ENCODE measurements at places on chromosomes 4 and X.

DNA sequence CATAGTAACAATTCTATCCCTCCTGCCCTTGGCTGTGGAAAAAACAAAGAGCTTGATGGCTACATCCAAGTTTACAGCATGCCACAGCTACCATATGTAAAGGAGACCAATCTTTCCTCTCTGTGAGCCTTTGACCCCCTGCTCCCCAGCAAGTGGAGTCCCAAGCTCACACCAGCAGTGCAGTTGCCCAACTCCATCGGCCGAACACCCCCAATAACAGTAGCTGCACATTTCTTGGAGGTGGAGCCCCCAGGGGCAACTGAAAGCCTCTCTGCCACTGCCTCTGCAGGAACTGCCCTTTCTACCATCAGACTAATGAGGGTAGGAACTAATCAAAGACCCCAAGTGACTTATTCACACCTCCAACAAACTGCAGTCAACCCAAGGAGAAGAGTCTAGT is 81.0 kb upstream of the TCEAL2 start:
- H3K4me3 ChIP-seq, result no peak overlapping the region
- DNase-seq, result no peak
- H3K27ac ChIP-seq, result no peak overlapping the region
- no peaks in the 10 kb centered on the region for H3K4me1 ChIP-seq
- H3K36me3 ChIP-seq, result no peaks in the 10 kb centered on the region
- H3K27me3 ChIP-seq, result no peaks in the 10 kb centered on the region

DNA sequence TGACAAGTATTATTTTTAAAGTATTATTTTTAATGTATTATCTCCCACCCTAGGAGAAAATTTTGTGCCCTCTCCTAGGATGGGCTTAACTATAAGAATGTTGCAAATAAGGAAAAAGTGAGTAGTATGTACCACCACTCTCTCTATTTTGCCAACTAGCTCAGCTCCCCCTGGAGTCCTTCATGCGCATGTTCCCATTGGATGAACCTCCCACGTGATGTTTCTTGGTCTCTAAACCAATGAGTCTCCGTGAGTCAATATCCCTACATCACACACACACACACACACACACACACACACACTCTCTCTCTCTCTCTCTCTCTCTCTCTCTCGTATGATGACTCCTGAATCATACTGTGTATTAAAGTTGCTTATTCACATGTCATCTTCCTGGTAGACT is 129.7 kb upstream of the ZFP42 start:
- no peaks in the 10 kb centered on the region for H3K36me3 ChIP-seq
- H3K27me3 ChIP-seq, result no peaks in the 10 kb centered on the region
- DNase-seq, result no peak
- no peaks in the 10 kb centered on the region for H3K4me1 ChIP-seq
- no peak overlapping the region for H3K27ac ChIP-seq
- no peak overlapping the region for H3K4me3 ChIP-seq

DNA sequence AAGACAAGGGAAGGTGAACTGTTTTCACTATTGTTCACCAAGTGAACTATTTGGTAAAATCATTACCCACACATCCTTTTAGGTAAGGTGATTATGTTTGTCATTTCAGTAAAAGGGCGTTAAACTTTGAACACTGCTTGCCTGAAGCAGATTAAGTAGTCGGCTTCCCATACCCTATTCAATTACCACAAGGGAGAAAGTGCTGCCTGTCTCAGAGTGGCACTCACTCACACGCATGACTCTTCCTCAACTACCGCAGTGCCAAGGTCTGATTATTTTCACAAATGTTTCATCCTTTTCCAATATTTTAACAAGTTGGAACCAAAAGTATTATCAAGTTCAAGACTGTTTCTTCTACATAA is 11.0 kb downstream of the VEGFC start:
- DNase-seq, result no peak
- H3K36me3 ChIP-seq, result no peaks in the 10 kb centered on the region
- H3K27me3 ChIP-seq, result no peaks in the 10 kb centered on the region
- no peak overlapping the region for H3K27ac ChIP-seq
- H3K4me1 ChIP-seq, result no peaks in the 10 kb centered on the region

DNA sequence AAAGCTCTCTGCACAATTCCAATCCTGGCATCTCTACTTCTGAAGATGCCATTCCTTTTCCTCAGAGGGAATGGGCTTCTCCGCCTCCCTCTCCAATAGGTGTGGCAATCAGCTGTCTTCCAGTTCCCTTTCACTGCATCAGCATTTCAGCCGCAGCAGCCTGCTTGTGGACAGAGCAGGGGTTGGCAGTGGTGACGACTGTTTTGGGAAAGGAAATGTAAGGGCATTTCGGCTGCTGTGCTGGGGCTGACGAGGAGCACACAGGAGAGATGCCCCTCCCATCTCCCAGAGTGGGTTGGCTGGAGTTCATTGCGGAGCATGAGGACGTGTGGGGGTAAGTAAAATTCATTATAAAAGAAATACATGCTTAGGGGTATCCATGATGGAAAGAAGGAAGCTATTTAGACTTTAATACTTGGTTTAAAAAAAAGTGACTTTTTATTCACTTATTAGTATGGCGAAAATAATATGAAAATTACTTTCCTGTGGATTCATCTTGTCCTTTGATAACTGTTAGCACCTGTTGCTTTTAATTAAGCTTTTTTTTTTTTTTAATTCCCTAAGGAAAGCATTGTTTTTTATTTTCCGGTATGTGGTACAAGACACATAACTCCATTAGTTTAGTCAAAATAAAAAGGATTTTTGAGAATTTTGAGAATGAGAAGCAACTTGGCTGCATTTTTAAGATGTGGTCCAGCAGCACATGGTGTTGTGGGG is at the start of gene LIMCH1:
Gene LIMCH1 (plus strand): TSS at position 141 of the 717 bp plus-strand sequence. CDS start 67,839 bp downstream, outside the sequence.
- no peaks in the 10 kb centered on the region for H3K36me3 ChIP-seq
- H3K4me1 ChIP-seq, result no peaks in the 10 kb centered on the region
- no peaks in the 10 kb centered on the region for H3K27me3 ChIP-seq
- H3K4me3 ChIP-seq, result no peak within 1 kb of the TSS
- peak; percentile 11 for DNase-seq

GRCh38 chr4:125198916-125199315 is 115.8 kb upstream of the FAT4 start:
- no peak for DNase-seq
- H3K4me1 ChIP-seq, result no peaks in the 10 kb centered on the region
- H3K27me3 ChIP-seq, result no peaks in the 10 kb centered on the region
- no peak overlapping the region for H3K27ac ChIP-seq

GRCh38 chr4:125303821-125304220 is 10.9 kb upstream of the FAT4 start:
- no peaks in the 10 kb centered on the region for H3K27me3 ChIP-seq
- no peaks in the 10 kb centered on the region for H3K4me1 ChIP-seq

GRCh38 chrX:132443196-132444135 is 45.4 kb downstream of the MBNL3 start:
- no peak overlapping the region for H3K4me3 ChIP-seq
- H3K4me1 ChIP-seq, result no peaks in the 10 kb centered on the region
- H3K27ac ChIP-seq, result no peak overlapping the region
- DNase-seq, result no peak

GRCh38 chrX:31320740-31321139 is 248.9 kb upstream of the FTHL17 start:
- H3K36me3 ChIP-seq, result no peaks in the 10 kb centered on the region
- DNase-seq, result no peak
- H3K4me1 ChIP-seq, result no peaks in the 10 kb centered on the region
- no peaks in the 10 kb centered on the region for H3K27me3 ChIP-seq
- H3K27ac ChIP-seq, result no peak overlapping the region

DNA sequence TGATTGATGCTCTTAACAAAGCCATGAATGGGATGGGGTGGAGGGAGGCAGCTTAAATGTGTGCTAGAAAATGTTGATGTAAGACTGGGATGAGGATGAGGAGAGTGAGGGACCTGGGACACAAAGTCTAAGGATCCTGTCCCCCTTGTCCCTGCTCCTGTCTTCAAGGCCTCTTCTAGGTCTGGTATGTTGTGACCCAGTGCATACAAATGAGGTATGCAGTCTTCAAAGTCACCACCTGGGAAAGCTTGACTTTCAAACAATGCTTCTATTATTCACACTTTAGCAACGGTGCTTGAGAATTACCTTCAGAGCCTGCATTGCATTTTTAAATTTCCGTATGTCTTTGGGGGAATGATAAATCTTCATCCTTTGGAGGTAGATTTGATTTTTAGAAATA is 88.4 kb upstream of the SLC34A2 start:
- H3K4me3 ChIP-seq, result no peak overlapping the region
- no peaks in the 10 kb centered on the region for H3K36me3 ChIP-seq
- H3K27me3 ChIP-seq, result no peaks in the 10 kb centered on the region

GRCh38 chr4:1534876-1535526 is 128.8 kb upstream of the NKX1-1 start:
- H3K4me3 ChIP-seq, result no peak overlapping the region
- DNase-seq, result no peak
- H3K4me1 ChIP-seq, result no peaks in the 10 kb centered on the region
- no peak overlapping the region for H3K27ac ChIP-seq
- H3K36me3 ChIP-seq, result no peaks in the 10 kb centered on the region
- H3K27me3 ChIP-seq, result no peaks in the 10 kb centered on the region

DNA sequence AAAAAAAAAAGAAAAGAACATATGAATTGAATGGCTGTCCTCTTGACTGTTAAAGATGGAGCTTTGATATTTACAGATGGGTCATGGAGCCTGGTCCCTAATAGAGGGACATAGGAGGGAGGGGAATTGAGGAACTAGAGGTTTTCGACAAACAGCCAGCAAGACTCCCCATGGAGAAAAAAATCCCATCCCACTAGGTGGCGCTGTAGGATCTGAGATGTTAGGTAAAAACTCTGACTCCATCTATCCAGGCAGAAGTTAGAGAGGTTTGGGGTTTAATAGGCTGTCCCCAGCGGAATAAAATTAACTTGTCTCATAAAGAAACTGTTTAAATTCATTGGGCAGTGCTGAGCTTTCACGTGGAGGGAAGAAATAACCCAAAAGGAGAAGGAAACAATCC is 45.9 kb downstream of the HMGB2 start:
- no peak overlapping the region for H3K27ac ChIP-seq
- no peaks in the 10 kb centered on the region for H3K27me3 ChIP-seq
- DNase-seq, result peak; percentile 47
- no peak overlapping the region for H3K4me3 ChIP-seq
- H3K36me3 ChIP-seq, result 0 out of 2 replicates have a peak, but pooled peaks cover 2% of the 10 kb centered on the region

GRCh38 chrX:21779095-21779494 is 21.2 kb upstream of the SMPX start:
- H3K4me3 ChIP-seq, result no peak overlapping the region
- H3K4me1 ChIP-seq, result no peaks in the 10 kb centered on the region
- no peak for DNase-seq
- no peaks in the 10 kb centered on the region for H3K27me3 ChIP-seq
- no peaks in the 10 kb centered on the region for H3K36me3 ChIP-seq
- no peak overlapping the region for H3K27ac ChIP-seq

DNA sequence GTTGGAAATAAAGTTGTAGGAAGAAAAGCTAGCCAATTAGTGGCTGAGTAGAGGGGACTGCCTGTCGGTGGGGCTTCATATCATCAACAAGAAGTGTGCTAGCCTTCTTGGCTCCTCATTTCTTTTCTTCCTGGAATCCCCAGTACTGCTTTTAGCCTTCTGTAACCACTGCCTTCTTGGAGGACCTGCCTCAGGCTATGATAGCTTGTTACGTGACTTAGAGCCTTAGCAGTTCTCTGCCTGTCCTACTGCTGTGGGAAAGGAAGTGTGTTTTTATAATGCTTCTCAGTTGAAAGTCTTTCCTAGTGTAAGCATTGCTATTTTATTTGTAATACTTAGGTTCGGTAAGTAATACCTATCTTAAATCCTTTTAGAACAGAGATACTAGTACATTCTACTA is 61.9 kb downstream of the LARP1B start:
- no peaks in the 10 kb centered on the region for H3K27me3 ChIP-seq
- no peak overlapping the region for H3K4me3 ChIP-seq
- H3K4me1 ChIP-seq, result no peaks in the 10 kb centered on the region
- no peak overlapping the region for H3K27ac ChIP-seq
- H3K36me3 ChIP-seq, result no peaks in the 10 kb centered on the region

DNA sequence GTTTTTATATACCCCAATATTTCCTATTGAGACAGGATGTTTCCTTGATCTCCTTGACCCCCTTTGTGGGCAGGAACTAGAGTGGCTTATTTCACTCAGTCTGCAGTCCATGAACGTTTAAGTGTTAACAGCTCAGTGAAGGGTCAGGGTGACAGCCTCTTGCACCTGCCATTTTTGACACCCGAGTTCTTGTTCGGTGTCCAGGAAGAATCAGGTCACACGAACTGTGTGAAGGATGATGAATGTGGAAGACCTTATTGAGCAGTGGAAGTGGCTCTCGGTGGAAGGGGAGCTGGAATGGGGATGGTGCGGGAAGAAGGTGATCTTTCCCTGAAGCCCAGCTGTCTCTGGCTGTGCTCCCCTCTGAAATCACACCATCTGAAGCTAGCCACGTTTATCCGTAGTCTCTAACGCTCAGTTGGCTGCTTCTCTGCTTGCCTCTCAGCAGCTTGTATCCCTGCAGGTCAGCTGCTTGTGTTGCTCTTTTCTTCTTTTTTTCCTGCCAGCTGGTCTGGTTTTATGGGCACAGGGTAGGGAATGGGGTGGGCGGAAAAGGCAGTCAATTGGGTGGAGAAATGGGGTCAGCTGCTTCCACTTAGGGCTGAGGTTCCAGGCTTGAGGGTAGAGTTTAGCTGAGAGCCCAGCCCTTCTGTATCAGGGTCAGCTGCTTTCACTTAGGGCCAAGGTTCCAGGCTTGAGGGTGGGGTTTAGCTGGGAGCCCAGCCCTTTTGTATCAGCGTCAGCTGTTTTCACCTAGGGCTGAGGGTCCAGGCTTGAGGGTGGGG is 29.0 kb upstream of the CCNG2 start:
- no peaks in the 10 kb centered on the region for H3K36me3 ChIP-seq
- no peaks in the 10 kb centered on the region for H3K27me3 ChIP-seq
- no peak overlapping the region for H3K27ac ChIP-seq
- no peak overlapping the region for H3K4me3 ChIP-seq

GRCh38 chr4:8737601-8738279 is 133.9 kb downstream of the HMX1 start:
- DNase-seq, result no peak
- no peaks in the 10 kb centered on the region for H3K36me3 ChIP-seq
- H3K27me3 ChIP-seq, result no peaks in the 10 kb centered on the region
- H3K4me1 ChIP-seq, result peaks cover 4% of the 10 kb centered on the region
- no peak overlapping the region for H3K27ac ChIP-seq
- no peak overlapping the region for H3K4me3 ChIP-seq
